T-helper 17 cell (primary cell): ENCODE measurements at places on chromosomes 7 and 10.

DNA sequence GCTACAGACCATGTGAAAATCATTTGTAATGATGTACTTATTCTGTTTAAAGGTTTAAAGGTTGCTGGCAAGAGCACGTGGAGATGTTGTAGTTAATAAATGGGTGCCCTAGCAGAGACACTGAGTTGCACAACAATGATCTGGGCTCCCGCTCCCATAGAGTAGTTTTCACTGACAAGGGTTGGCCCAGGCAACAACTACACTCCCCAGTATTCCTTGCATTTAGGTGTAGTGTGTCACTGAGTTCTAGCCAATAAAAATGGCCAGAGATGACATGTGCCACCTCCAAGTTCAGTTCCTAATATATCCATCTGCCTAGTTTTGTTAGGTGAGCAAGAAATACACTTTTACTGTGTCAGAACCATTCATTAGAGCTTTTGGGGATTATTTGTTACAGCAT is 392.1 kb upstream of the MTPN start:
- H3K27me3 ChIP-seq: no peaks in the 10 kb centered on the region
- H3K4me3 ChIP-seq: no peak overlapping the region
- H3K27ac ChIP-seq: no peak overlapping the region
- no peaks in the 10 kb centered on the region for H3K4me1 ChIP-seq

GRCh38 chr7:4797858-4798705 is 22.7 kb downstream of the AP5Z1 start:
- no peaks in the 10 kb centered on the region for H3K27me3 ChIP-seq
- peak; percentile 54 for DNase-seq
- H3K36me3 ChIP-seq: no peaks in the 10 kb centered on the region
- H3K27ac ChIP-seq: no peak overlapping the region
- peaks cover 4% of the 10 kb centered on the region for H3K4me1 ChIP-seq

DNA sequence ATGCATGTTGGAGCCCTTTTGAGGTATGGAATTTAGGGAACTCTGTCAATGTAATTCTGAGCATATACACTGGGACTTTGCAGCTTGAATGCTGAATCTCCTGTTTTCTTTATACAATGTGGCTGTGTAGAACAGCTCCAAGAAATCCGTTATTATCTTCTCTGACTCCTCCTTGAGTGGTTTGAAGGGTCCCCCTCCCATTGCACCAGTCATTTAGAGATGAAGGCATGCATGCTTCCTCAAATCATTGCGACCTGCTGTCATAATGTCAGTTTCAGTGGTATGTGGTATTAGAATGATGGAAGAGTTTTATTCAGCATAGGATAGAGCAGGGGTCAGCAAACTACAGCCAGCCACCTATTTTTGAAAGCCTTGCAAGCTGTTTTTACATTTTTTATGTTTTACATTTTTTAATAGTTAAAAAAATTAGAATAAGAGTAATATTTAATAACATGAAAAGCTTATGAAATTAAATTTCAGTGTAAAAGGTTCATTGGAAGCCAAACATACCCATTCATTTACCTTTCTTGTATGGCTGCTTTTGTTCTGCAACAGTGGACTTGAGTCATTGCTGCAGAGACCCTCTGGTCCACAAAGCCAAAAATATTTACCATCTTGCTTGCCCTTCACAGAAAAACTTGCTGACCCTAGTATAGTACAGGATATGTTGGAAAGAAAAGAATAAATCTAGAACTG is 8.1 kb downstream of the STK17A start:
- peaks cover 61% of the 10 kb centered on the region for H3K4me1 ChIP-seq
- peak overlapping the region; percentile 85 for H3K4me3 ChIP-seq
- H3K27me3 ChIP-seq: no peaks in the 10 kb centered on the region
- peak overlapping the region; percentile 98 for H3K27ac ChIP-seq
- DNase-seq: no peak
- H3K36me3 ChIP-seq: peaks cover 5% of the 10 kb centered on the region

GRCh38 chr7:123770378-123770777 is 21.6 kb upstream of the WASL start:
- DNase-seq: no peak
- peaks cover 2% of the 10 kb centered on the region for H3K36me3 ChIP-seq
- peak overlapping the region; percentile 50 for H3K4me3 ChIP-seq
- H3K4me1 ChIP-seq: peaks cover 7% of the 10 kb centered on the region
- peaks cover 32% of the 10 kb centered on the region for H3K27me3 ChIP-seq
- H3K27ac ChIP-seq: no peak overlapping the region

- H3K36me3 ChIP-seq: no peaks in the 10 kb centered on the region
- no peak for DNase-seq
- no peaks in the 10 kb centered on the region for H3K27me3 ChIP-seq
These were observed 902 bp upstream of the CLDN15 start for GRCh38 chr7:101238226-101239182.

DNA sequence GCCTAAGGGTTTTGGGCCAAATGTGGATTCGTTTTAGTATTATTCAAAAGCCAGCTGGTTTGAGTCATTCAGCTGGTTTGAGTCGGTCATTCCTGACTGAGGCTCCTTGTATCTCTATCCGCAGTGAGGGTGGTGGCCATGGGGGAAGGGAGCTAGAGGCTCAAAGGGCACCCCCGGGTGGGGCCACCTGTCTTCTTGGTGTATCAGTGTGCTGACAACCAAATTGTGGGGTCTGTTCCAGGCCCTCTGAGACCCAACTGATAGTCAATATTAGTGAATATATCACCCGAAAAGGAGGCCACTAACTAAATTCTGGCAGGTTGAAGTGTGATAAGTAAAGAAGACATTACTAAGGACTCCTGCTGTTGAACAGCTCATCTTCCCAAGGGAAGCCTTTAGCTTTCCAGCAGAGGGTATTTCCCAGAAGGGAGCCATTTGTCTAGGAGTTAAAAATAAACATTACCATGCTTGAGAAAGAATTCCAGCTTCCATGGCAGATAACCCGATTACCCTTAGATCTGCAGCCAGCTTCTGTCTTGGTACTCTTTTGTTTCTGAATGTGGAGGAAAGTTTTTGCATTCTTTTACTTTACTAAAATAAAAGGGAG is 29.9 kb upstream of the DDX50 start:
- H3K27me3 ChIP-seq: no peaks in the 10 kb centered on the region
- no peaks in the 10 kb centered on the region for H3K36me3 ChIP-seq
- no peak overlapping the region for H3K27ac ChIP-seq
- H3K4me3 ChIP-seq: no peak overlapping the region
- H3K4me1 ChIP-seq: peaks cover 7% of the 10 kb centered on the region
- no peak for DNase-seq

DNA sequence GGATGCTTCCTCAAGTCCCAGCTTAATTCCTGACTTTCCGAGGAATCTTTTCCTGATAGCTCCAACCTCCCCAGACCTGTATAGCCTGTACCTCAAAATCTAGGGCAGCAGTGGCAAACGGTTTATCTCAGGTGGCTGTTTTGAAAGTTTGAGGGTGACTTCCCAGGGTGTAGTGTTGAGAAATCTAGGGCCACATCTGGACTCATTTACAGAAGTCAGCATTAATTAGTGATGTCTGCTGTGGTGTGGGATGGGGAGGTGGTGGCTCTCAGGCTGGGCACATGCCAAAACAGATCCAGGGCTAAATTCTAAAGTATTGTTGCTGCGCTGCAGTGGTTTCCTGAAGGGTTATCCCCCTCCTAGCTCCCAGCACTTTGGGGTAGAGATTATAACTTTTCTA is 38.0 kb downstream of the UNC5B start:
- H3K27ac ChIP-seq: no peak overlapping the region
- no peaks in the 10 kb centered on the region for H3K4me1 ChIP-seq
- peaks cover 28% of the 10 kb centered on the region for H3K27me3 ChIP-seq

DNA sequence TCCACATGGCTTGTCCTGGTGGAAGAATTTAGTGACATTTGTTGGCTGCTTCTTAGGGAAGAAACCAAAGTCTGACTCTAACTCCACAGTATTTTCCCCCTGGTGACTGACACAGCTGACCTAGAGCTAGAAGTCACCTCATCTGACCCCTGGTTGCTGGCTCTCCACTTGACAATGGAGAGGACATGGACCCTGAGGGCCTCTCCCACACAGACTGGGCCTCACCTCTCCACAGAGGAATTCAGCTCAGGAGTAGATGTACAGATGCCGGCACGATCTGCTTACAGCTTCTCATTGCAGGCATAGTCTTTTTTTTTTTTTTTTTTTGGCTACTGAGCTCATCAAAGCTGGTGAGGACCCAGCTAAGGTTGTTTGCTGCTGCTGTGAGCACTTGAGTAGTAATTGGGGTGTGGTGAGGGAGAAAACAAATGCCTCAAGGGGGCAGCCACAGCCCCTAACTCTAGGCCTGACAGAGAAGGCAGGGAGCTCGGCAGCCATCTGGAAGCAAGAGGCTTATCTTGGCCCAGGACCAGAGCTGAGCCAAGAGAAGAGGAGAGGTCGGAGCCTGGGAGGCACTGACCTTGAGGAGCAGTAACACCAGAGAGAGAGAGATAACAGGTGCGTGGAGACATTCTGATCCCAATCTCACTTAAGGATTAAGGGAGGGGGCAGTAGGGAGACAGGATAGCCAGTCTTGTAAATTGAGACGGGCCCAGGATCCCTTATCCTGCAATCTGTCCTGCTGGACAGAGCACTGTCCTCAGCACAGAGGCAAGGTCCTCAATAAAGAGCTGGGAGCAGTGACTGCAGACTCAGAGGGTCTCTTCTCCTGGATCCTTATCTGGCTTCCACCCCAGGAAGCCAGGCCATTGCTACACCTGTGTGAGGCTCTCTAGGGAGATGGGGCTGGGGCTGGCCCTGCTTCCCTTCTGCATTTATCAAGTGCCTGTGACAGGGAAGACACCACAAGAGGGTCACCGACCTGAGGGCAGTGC is 9.4 kb downstream of the PRSS58 start:
- peaks cover 37% of the 10 kb centered on the region for H3K27me3 ChIP-seq
- peaks cover 3% of the 10 kb centered on the region for H3K36me3 ChIP-seq
- no peak overlapping the region for H3K4me3 ChIP-seq

GRCh38 chr10:130053561-130053960 is 57.1 kb downstream of the C10orf143 start:
- no peak for DNase-seq
- no peaks in the 10 kb centered on the region for H3K4me1 ChIP-seq
- H3K36me3 ChIP-seq: no peaks in the 10 kb centered on the region
- H3K4me3 ChIP-seq: no peak overlapping the region

DNA sequence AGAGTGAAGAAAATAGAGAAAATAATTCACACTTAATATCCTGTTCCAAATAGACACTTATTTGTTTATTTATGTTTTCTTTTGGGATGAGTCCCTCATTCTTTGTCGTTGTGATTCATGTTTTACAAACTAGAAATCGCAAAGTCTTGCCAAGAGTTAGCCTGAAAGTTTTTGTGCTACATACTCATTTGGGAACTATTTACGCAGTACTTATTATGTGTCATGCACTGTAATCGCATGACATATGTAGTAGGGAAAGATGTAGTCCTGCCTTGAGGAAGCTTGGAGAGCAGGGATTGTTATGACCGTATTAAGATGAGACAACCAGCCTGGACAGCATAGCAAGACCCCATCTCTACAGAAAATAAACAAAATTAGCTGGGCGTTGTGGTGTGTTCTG is 189.3 kb downstream of the ABCA13 start:
- H3K27me3 ChIP-seq: peaks cover 8% of the 10 kb centered on the region
- H3K4me3 ChIP-seq: no peak overlapping the region
- no peak for DNase-seq

DNA sequence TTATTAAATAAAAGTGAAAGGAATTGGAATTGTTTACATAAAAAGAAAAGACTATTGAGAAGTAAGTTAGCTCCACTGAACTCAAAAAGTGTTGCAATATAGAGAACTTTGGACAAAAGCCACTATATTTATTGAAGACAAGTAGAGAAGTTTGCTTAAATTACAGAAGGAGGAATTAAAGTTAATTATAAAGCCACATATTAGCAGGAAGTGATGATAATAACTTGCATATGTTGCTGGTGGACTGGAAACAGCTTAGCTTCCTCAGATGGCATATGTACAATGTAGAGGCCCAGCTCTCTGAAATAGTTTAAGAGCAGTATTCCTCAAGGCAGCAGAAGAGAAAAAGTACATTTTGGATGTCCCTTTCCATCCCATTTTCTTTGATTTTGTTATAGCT is 400.7 kb downstream of the GATA3 start:
- H3K27ac ChIP-seq: no peak overlapping the region
- peaks cover 12% of the 10 kb centered on the region for H3K27me3 ChIP-seq
- peaks cover 3% of the 10 kb centered on the region for H3K36me3 ChIP-seq

DNA sequence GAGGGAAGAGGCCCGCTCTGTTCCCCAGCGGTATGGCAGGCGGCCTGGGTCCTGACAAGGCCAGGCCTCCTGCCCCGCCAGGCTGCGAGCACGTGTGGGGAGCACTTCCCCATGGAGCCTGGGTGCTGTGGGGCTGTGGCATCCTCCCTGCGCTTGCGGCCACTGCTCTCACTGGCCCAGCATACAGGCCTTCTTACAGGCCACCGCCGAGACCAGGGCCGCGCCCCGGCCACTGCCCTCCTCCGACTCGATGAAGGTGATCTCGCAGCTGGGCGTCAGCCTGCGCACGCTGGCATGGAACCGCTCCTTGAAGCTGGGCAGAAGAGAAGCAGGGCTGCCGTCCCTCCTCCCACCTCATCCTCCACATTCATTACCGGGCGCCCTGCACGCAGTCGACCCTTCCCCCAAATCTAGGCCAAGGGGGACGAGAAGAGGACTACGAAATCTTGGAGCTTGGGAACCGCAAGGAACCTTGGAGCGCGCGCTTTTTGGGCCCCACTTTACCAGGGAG is 3.9 kb upstream of the MYL7 start:
- no peak for DNase-seq
- peaks cover 6% of the 10 kb centered on the region for H3K4me1 ChIP-seq
- no peaks in the 10 kb centered on the region for H3K27me3 ChIP-seq
- no peak overlapping the region for H3K27ac ChIP-seq
- peak overlapping the region; percentile 83 for H3K4me3 ChIP-seq
- no peaks in the 10 kb centered on the region for H3K36me3 ChIP-seq

DNA sequence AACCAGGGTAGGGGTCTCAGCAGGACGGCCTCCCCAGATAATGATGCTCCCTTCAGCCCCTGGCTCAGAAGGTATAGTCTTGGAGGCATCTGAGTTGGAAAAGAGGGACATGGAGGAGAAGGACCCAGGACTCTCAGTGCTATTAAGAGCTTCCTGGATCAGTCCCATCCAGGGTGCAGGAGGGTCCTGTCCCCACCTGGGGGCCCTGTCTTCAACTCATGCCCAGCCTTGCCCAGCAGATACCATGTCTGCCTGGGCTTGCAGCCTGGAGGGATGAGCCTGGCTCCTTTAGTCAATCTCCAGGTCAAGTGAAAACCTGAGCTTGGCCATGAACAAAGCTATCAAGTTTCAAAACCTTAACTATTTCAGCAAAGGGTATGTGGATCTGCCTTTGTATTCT is 67.6 kb downstream of the PRTFDC1 start:
- no peaks in the 10 kb centered on the region for H3K36me3 ChIP-seq
- H3K27ac ChIP-seq: peak overlapping the region; percentile 37
- no peak overlapping the region for H3K4me3 ChIP-seq

DNA sequence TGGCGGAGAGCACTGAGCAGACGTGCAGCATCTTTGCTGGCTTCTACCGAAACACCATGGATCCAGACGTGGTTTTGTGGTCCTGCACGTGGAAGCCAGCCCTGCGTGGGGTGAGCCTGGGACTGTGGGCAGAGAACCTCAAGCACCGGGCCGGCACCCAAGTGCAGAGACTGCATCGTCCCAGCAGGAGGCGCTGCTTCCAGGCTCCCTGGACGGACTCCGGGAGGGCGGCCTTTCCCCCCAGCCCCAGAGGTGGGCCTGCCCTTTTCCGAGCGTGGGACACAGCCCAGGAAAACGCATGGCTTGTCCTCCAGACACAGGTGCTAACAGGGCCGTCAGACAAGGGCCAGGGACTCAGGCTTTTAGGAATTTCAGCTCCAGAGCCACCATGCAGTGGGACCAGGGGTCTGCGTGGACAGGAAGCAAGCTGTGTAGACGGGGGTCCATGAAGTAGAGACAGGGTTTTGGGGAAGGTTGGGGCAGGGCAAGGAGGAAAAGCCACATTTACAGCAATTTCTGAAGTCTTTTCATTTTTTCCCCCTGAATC is 303.9 kb downstream of the WDR37 start:
- H3K27ac ChIP-seq: no peak overlapping the region
- DNase-seq: no peak
- H3K27me3 ChIP-seq: peaks cover 34% of the 10 kb centered on the region
- H3K4me1 ChIP-seq: peaks cover 9% of the 10 kb centered on the region
